Renal pelvis (tissue), 12 donors: ENCODE measurements at places on chromosomes 2 and 18. TPM values are rescaled to one million over a fixed set of nuclear protein-coding genes. Genes with fewer than 3 reads are reported as not detected.
A peak's percentile ranks its signal among the peaks of the same experiment; 100 is the strongest.

The LHCGR gene
- polyA plus RNA-seq: 0.64 TPM

The CTAGE1 gene
- not detected for polyA plus RNA-seq

The RTP5 gene
- not detected for polyA plus RNA-seq

The MBOAT2 gene
- polyA plus RNA-seq: 53.0 TPM

The TYMS gene
- 125 TPM for polyA plus RNA-seq

DNA sequence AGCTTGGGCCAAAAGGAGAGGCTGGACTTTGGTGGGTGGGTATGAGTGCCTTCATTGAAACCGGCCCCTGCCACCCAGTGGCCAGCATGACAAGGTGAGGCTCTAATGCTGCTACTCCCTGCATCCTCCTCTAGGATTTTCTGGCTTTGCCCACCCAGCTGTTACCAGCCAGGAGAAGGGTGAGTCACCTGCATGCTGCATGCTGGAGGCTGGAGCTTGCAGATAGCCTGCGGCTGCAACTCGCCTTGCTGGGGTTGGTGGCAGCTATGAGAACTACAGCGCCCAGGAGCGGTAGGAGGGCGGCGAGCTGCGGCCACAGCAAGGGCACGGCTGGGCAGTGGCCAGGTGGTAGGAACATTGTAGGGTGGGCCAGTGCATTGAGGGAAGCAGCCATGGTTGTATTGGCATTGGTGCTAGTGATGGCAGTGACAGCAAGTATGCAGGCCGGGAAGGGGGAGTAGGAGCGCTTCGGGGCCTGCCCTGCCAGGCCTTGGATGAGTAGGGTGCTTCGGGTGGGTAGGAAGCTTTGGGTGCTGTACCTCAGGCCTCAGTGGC lies 75.4 kb upstream of the SLC35G4 start:
- DNase-seq: no peak

DNA sequence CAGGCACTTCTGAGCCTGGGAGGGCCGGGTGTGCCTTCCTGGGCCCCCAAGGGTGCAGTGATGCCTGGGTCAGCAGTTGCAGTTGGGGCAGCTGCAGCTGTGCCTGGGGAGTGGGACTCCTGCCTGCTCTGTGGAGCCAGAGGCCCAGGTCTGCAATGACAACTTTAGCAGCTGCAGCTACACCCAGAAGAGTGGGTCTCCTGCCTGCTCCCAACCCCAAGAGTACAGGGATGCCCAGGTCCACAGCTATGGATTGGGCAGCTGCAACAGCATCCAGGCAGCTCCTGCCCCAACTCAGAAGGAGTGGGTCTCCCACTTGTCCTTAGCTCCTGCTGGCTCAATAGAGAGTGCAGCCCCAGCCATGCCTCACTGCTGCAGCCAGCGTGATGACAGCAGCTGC lies 73.0 kb upstream of the ST3GAL5 start:
- DNase-seq: no peak

- DNase-seq: no peak
Observed at GRCh38 chr2:129805899-129806298, 173.6 kb upstream of the RAB6C start.

GRCh38 chr2:197515315-197515738 lies 539 bp upstream of the MOB4 start:
- DNase-seq: no peak

DNA sequence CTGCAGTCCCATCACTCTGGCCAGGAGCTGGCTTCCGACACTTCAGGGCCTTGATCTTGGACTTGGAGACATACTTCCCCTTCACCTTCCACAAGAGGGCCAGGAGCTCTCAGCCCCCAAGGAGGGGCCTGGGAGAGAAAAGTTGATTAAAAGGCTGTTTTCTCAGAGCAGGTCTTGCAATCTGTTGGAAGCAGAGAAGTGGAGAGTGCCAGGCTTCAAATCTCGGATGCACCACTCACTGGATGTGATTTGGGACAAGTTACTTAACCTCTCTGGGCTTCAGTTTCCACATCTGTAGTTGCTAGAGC lies 255.3 kb downstream of the CYP26B1 start:
- DNase-seq: no peak

DNA sequence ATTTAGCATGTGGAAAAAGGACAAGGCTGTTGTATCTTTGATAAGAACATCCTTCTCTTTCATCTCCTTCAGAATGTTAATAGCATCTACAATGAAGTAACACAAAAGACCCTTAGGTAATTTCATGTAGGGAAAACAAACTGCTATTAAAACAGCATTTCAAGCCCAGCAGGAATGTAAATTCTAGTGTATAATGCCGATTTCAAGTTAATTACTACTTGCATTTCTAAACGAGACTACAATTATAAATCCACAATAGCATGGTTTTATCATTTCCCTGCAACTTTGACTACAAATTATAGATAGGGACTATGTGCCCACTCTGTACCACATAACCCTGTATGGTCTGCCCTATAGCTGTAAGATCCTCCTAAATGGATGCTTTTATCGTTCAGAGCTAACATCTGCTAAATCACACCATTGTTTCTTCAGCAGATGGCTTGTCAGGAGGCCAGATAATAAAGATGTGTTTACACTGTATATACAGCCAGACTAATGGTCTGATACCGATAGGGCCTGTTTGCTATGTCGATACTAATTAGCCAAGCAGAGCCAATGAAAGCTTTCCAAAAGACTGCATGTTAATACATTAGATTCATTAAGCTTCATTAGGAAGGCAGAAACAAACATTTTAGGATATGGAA lies 51.9 kb downstream of the LRPPRC start:
- DNase-seq: no peak

DNA sequence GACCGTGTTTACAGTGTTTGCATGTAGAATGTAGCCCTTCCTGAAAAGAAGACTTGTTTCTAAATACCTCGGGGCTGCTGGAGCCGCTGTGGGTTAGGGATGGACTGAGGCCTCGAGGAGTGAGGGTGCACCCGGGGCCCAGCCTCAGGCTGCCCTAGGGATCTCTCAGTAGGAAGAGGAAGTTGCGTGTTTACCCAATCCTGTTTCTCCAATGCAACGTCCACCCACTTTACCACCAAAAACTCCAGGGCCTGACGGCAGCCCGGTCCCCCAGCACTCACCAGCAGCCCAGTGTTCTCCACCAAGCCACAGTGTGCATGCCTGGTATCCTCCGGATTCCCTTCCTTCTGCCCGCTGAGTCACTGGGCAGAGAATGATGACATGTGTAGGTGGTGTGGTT lies 255.8 kb downstream of the GLI2 start:
- DNase-seq: no peak

- DNase-seq: no peak
Observed at GRCh38 chr2:235810846-235811245, 317.0 kb downstream of the AGAP1 start.

DNA sequence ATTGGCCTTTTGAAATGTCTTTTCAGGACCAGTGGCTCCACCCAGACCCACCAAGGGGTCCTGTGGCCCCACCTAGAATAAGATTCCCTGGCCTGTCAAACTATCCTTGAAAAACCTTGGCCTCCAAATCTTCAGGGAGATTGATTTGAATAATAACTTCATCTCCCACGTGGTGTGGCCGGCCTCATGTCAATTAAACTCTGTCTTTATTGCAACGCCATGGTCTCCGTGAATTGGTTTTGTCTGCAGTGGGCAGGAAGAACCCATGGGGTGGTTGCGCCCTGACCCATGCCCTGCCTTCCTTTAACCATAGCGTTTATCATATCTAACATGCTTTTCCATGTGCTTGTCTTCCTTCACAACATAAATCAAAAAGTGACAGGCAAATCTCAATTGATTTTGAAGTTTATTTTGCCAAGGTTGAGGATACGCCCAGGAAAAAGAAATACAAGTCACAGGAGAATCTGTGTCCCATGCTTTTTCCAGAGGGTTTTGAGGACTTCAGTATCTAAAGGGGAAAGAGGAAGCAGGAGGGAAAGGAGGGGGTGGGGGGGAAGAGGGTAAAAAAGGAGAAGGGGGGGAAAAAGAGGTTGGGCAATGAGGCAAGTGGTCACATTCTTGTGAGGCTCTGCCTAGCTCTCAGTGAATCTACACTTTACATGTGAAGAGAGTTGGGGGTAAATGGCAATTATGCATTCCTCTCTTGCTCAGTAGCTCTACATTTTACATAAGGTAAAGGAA lies 66.5 kb upstream of the CABLES1 start:
- DNase-seq: no peak

DNA sequence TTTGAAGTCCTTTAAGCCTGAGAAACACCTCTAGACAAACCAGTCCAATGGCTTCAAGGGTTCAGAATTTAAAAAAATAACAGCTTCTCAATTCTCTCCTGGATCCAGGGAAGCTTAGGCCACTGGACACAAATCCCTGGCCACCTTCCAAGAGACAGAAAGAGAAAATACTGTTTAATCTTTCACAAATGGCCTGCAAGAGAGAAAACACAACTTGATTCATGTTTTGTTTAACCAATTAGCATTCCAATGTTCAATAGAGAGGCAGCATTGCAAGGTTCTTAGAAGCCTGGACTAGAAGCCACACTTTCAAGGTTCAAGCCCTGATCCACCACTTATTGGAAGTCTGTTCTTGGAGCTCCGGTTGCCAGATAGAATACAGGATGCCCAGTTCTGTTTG lies 109.0 kb upstream of the PARD3B start:
- no peak for DNase-seq

- no peak for DNase-seq
Observed at GRCh38 chr2:72936660-72937355, 19.5 kb downstream of the EMX1 start.

DNA sequence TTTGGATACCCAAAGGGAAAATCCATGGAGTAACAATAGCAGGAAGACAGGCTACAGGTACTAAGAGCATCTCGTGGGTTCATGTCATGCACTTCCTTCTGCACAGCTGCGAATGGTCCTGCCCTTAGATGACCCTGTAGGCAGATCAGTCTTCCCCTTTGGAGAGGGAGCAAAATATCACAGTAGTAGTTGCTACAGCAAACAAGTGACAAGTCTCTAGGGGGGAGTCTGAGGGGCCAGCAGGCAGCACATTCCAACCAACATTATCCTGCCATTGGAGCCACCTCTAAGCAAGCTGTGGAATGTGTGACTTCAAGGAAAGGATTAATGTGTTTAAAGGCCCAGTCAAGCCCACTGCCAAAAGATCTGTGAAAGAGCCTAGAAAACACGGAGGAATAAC lies 273.2 kb upstream of the PARD3B start:
- DNase-seq: no peak

- no peak for DNase-seq
Observed at GRCh38 chr2:144515696-144516410, 4.1 kb downstream of the ZEB2 start.

GRCh38 chr2:101823347-101823791 lies 125.9 kb downstream of the MAP4K4 start:
- peak; percentile 37 for DNase-seq
